ENCODE measurements at places on chromosomes 16 and 17.

GRCh38 chr17:57553991-57554825 is 190.9 kb downstream of the CCDC182 start:
- peak; percentile 25 for DNase-seq

GRCh38 chr16:85387171-85387507 is 226.0 kb upstream of the GSE1 start:
- no peak for DNase-seq

- peak; percentile 51 for DNase-seq
These were observed 41.0 kb downstream of the FOXL1 start for GRCh38 chr16:86619239-86619794.

DNA sequence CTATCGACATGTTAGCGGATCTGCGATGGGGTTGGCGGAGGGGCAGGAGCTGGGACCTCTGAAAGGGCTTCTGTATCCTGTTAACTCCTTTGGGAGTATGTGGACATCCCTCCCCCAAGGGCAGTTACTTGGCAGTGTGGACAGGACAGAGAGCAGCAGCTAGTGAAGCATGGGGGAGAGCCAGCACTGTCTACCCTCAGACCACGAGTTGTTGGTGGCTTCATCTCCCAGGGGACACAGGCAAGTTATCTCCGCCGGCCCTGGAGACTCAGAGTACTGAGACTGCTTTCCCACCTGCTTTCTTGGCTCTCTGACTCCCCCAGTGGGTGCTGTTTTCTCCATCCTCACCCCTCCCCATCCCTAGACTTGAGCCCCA is 5.3 kb upstream of the GFAP start:
- no peak for DNase-seq

DNA sequence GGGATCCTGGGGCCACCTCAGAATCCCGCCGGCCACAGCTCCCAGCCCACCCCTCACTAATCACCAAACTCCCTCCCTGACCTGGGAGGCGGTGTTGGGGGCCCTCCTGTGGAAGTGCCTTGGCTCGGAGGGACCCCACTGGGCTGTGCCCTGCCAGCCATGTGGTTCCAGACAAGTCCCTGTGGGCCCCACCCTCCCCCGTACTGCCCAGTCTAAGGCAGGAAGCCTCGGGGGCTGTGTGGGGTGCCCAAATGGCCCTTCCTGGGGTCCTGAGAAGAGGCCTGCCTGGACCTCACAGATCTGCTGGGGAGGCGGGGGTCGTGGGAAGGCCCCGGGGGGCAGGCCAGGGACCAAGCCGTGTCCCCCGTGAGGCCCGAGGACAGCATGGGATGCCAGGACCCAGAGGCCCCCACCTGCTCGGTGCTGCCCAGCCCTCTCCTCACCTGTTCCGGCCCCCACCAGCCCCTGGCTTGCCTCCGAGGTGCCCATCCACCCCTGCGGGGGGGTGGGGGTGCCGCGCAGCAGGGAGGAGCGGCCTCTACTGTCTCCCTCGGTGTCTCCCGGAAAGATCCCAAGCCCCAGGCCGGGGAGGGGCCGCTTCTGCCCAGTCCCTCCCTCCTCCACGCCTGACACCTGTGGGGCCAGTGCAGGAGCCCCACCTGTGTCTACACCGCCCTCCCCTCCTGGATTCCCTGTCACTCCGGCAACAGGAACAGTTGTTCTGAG is 9.3 kb upstream of the KREMEN2 start:
- no peak for DNase-seq

DNA sequence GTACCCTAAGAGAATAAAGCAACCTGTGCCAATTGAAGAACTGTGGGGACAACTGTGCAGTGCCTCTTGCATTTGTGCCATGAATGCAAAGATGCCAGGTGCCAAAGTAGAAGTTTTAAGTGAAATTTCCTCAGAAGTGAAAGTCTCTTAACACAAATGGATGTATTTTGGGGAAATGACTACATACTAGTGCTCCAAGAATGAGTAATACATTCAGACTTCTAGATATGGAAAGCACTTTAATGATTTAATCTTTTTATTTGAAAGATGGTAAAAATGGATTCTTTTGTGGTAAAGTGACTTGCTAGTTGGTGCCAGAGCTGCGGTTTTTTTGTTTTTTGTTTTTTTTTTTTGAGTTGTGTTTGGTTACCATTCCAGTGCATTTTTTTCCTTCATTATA is 15.0 kb downstream of the UTP18 start:
- DNase-seq: no peak

DNA sequence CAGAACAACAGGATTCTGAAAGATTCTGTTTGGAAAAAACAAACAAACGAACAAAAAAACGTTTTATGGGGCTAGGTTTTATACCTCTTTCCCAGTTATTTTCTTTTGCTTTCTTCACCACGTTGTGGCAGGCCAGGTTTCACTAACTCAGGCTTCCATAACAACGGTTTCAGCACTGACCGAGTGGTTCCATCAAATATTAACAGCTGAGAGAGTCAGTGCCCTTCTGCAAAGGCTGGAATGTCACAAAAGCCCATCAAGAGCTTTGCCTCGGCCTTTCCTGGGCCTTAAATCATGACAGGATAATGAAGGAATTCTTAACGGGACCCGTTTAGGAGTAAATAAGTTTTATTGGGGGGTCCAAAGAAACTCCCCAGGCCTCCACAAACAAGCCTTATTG is 34.2 kb downstream of the MPHOSPH6 start:
- DNase-seq: no peak

DNA sequence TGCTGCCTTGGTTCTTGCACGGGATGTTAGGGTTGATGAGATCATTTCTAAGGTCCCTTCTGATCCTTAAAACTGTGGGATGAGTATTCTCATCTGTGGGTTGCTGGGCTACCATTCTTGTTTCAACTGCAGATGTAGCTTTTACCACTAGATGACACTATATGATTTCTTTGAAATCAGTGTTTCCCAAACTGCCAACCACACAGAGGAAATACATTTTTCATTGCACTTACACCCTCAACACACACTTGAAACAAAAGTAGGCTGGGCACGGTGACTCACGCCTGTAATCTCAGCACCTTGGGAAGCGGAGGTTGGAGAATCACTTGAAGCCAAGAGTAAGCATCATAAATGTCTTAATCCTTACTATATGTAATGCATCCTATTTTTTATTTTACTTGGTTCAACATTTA is 15.3 kb downstream of the LCMT1 start:
- DNase-seq: peak; percentile 29

DNA sequence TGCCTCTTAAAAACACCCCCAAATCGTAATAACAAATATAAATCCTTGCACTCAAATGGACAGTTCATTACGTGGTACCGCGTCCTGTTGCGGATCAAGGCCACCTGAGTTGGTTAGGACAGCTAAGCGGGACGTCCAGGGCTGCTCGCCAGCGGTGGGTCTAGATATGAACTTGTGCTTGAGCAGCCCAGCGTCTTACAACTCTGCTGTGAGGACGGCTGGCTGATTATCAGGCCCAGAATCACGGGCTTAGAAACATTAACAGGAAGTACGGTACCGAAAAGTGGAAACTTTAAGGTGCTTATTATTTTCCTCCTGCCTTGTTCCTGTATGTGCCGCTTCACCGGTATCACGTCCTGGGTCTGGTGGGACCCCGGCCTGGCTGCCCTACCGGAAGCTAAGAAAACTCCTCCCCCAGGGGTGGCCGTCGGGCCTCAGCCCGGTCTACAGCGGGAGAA is 832 bp upstream of the SRRM2 start:
- DNase-seq: peak; percentile 60

- DNase-seq: no peak
These were observed 24.2 kb downstream of the ZNRF1 start for GRCh38 chr16:75023009-75023408.

DNA sequence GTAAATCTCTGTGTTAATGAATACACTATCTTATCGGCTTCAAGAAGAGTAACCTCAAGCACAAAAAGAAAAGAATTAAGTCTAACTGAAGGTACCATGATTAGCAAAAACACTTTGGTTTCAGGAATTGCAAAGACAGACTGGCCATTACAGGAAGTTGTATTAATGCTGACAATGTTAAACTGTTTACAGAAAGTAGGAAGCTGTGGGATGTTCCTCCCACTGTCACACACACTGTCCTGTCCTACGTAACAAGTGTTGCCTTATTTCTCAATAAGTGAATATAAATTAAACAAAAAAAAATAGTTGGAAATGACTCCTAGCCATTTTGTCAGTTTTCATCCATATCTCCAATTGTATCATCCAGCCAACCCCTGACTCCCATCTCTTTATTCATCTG is 8.6 kb downstream of the GNA13 start:
- DNase-seq: no peak

GRCh38 chr17:13074026-13074425 is 56.2 kb upstream of the ELAC2 start:
- DNase-seq: no peak

DNA sequence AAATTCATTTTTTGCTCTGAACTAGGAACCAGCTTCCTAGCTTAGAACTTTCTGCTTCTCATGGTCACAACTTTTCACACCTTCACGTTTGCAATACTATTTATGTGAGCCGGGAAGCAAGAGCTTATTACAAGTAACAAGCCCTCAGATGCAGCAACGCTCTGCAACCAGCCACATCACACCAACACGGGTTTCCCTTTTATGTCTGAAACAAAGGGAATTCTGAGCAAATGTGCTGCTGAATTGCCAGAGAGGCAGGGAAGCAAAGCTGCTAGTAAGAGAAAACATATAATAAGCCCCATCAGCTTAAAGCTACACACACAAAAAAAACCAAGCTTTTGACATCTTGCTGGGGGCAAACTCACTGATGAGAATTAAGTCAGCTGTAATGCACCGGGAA is 122.2 kb downstream of the SLC39A11 start:
- no peak for DNase-seq

GRCh38 chr17:66191593-66192377 is at the start of gene CEP112:
Gene CEP112 (minus strand): TSS chr17:66192133.
- DNase-seq: peak; percentile 52

DNA sequence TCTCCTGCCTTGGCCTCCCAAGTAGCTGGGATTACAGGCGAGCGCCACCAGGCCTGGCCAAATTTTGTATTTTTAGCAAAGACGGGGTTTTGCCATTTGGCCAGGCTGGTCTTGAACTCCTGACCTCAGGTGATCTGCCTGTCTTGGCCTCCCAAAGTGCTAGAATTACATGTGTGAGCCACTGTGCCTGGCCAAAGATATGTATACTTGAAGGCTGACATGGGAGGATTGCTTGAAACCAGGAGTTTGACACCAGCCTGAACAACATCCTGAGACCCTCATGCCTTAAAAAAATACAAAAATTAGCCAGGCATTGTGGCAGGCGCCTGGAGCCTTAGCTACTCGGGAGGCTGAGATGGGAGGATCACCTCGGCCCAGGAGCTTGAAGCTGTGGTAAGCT is 3.1 kb downstream of the BCAS3 start:
- no peak for DNase-seq

GRCh38 chr17:32492648-32493289 is 6.0 kb downstream of the CDK5R1 start:
- no peak for DNase-seq

DNA sequence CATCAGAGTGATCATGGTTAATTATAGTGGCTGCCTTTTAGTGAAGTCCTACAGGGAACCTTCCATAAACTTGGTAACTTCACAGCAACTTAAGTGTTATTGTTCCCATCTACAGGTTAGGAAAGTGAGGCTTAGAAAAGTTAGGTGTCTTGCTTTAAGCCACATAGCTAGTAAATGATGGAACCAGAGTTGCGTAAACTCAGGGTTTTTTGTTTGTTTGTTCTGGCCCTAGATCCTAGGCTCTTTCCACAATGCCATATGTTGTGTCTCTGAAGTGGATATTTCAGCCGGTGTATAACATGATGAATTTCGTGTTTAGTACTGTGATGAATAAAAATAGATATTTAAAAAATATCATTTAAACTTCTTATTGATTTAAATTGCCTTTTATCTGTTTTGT is 27.6 kb downstream of the DNAH9 start:
- DNase-seq: no peak

- DNase-seq: no peak
These were observed 48.0 kb downstream of the TEKT5 start for GRCh38 chr16:10646581-10647263.

GRCh38 chr17:4509401-4509800 is 10.7 kb downstream of the SPNS2 start:
- no peak for DNase-seq

DNA sequence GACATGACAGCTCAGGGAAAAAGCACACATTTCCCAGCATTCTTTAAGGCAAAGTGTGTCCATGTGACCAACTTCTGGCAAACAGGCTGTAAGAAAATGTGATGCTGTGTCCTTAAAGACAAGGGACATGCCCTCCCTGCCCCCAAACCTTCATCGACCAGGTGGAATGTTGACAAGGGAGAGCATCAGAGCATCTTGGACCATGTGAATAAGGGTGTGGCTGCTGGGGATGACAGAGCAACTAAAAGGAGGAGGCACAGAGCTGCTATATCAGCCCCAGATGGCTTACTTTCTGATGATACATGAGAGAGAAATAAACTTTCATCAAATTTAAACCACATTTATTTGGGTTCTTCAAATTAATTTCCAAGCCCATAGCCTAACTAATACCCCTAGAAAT is 2.2 kb upstream of the ZNF23 start:
- DNase-seq: no peak

- DNase-seq: no peak
These were observed 298.1 kb downstream of the CEP112 start for GRCh38 chr17:65893692-65894279.

GRCh38 chr17:72724267-72724666 is 368.2 kb downstream of the SLC39A11 start:
- DNase-seq: no peak

GRCh38 chr16:21197112-21197511 is 14.3 kb downstream of the ZP2 start:
- no peak for DNase-seq

- peak; percentile 9 for DNase-seq
These were observed 23.3 kb downstream of the TMEM100 start for GRCh38 chr17:55699181-55699860.

DNA sequence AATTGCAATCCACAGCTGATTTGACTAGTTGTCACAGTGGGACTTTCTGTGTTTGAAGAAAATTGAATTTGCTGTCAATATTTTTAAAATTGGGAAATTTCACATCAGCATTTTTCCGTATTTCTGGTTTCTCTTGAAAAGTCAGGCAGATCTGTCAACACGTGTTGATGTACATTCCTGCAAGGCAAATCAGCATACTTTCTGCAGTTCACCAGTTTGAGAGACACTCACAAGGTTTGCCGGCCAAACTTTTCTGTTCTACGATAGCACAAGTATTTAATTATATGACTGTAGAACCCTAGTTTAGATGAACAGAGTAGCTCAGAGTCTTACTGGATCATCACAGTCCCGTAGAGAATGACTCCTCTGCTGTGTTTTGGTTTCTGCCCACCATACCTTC is 102.0 kb downstream of the ADAMTS18 start:
- DNase-seq: no peak

- no peak for DNase-seq
These were observed 126.0 kb upstream of the CDC42EP4 start for GRCh38 chr17:73437826-73438225.

GRCh38 chr17:50154604-50155003 is 4.1 kb upstream of the PPP1R9B start:
- no peak for DNase-seq

All from NCI-H2029 (cell line).